Kidney tubule cell (primary cell): ENCODE measurements at places on chromosomes 3 and 15.

DNA sequence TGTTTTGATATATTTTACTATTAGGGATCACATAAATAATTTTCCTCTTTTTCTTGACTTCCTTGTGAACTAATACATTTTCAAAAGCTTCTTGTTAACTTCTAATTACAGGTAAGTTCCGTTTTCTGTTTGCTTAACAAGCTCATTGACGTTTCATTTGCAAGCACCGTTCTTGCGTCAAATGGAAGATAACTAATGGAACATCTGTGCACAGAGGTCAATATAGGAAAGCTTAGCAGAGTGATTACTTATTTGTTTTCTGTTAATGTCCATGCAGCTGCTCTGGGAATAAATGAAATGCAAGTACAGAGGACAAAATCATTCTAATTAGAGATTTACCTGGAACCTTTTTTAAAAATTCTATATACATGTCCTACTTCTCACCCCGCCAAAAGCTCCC lies 115.5 kb upstream of the C2CD4B start:
- DNase-seq = no peak

- DNase-seq = no peak
Measured at GRCh38 chr15:70609889-70610288, 153.5 kb downstream of the UACA start.

DNA sequence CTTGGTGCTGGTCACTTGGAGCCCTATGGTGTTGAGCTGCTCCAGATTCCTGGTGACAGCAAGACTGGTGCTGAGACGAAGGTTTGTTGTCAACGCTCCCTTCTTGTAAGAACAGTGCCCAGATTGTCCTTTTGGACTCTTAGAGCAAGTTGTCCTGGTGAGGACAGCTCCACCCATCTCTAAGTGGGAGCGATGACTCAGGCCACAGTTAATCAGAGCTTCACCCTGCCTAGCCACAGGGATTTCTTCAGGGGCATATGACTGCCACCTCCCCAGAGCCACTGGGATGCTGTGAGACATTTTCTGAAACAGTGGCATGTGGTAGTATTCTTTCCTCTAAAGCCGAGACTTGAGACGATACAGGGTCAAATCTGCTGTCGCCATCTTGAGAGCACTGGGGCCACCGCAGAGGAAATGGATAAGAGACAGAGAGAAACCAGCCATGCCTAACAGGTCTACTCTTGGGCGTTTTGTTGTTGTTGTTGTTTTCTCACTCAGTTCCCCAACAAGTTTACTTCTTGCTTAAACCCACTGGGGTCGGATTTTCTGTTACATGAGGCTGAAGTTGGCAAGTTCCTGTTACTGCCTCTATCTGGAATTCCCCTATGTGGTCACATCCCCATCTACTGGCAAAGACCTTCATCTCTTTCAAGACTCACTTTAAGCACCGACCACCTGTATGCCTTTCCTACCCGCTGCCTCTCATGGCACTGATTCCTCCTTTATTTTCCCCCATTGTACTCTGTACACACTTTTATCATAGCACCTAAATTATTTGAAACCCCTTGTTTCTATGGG lies 16.0 kb upstream of the PCOLCE2 start:
- peak; percentile 69 for DNase-seq

GRCh38 chr3:39208463-39209055 lies 16.2 kb upstream of the XIRP1 start:
- DNase-seq = peak; percentile 55

GRCh38 chr15:98964466-98965133 lies 43.0 kb downstream of the PGPEP1L start:
- no peak for DNase-seq

- DNase-seq = peak; percentile 6
Measured at GRCh38 chr3:16937326-16937845, 52.6 kb downstream of the PLCL2 start.

- no peak for DNase-seq
Measured at GRCh38 chr3:41997702-41998550, 36.0 kb upstream of the ULK4 start.

DNA sequence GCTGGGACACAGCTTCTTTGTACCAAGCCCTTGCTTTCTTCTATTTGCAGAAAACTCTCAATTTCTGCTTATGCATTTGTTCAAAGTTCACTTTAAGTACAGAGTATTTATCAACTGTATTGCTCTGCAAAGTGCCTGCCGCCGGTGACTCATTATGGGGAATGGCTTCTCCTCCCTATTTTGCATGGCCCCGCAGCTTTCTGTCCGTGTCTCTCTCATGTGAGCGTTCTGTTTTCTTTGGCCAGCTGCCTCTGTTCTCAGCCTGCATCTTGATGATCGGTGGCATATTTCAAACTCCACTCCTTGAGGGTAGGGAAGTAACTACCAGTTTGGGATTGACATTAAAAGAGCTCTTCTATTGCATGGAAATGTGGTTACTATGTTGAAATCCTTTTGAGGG lies 28.6 kb upstream of the ST8SIA2 start:
- DNase-seq = peak; percentile 31

GRCh38 chr3:89332793-89333192 lies 225.4 kb downstream of the EPHA3 start:
- no peak for DNase-seq

DNA sequence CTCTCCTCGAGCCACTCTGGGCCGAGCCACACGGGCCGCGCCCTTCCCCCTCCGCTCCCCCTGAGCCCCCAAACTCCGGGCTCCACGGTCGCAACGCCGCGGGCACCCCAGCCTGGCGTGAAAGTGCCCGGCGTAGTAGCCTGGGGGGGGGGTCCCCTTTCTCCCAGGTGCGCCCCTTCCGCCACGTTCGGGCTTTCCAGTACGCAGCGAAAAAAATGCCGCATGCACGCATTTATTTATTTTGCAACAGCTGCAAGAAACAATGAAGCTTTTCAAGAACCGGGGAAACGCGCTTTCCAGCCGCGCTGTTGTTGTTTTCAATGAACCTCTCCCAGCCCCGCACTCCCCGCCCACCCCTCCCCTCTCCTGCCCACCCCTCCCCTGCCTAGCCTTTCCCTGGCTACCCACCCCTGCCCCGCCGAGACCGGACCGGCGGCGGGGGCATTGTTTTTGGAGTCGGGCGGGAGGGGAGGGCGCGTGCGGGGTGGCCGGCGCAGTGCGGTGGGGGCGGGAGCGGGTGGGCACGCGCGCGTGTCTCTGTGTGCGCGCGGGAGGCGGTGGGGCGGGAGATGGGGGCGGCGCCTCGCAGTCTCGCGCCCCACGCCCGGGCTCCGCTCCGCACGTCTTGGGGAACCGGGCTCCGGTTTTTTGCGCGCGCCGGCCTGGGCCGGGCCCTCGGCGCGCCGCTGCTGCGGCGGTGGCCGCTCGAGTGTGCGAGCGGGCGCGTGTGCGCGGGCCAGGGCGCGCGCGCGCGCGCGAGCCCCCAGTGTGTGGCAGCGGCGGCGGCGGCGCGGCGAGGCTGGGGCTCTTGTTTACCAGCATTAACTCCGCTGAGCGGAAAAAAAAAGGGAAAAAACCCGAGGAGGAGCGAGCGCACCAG lies at the start of gene IGF1R:
TSS of gene IGF1R (plus strand) at position 766 of the 880 bp plus-strand sequence. CDS start 1,043 bp downstream, outside the sequence.
- DNase-seq = peak; percentile 94

DNA sequence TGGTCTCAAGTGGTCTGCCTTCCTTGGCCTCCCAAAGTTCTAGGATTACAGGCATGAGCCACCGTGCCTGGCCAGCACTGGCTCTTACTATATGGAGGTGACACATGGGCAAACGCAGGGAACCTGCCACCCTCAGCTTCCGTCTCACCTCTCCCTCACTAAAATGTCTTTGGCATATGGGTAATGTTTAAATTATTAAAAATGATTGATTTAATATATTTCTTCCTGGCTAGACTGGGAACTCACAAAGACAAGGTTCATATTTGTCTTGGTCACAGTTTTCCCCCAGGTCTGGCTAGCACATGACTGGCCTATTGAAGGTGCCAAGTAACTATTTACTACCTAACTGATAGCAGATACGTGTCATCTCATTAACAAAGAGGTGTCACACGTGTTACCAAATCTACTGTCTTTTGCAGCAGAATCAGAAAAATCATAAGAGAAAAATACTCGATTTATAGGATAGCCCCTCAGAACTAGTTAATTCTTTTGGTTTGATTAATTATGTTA lies 48.2 kb downstream of the SYNM start:
- no peak for DNase-seq

DNA sequence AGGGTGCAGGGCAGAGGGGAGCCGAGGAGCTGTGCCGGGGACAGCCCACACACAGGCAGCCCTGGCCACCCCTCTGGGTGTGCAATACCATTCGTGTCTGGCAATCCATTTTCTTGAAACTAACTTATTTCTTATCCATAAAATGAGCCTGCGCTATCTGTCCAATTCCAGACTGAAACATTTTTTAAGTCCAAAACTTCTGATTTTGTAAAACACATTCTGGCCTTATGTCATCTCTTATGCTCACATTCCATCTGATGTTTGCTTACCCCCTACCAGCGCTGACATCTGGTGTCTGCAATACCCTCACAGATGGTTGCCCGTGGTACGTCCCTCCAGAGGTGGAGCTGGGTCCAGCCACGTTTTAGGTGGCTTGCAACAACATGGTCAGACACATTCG lies 31.8 kb downstream of the PCSK6 start:
- no peak for DNase-seq

- no peak for DNase-seq
Measured at GRCh38 chr3:8357859-8358258, 143.8 kb upstream of the LMCD1 start.

DNA sequence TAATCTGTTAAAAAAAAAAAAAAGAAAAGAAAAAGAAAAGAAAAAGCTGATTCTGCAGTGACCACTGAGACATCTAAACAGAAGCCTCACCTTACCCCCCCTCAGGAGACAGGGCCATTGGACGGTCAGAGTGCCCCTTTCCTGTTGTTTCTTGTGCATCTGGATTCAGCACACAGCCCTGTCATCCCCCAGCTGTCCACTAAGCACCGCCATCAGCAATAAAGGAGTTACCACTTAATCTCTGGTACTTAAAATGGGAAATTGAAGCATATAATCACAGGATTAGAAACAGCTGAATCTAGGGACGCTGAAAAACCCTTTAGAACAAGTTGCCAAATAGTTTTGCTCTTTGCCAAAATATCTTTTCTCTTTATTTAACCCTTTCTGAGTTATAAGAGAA lies 62.5 kb downstream of the TRIM69 start:
- no peak for DNase-seq

DNA sequence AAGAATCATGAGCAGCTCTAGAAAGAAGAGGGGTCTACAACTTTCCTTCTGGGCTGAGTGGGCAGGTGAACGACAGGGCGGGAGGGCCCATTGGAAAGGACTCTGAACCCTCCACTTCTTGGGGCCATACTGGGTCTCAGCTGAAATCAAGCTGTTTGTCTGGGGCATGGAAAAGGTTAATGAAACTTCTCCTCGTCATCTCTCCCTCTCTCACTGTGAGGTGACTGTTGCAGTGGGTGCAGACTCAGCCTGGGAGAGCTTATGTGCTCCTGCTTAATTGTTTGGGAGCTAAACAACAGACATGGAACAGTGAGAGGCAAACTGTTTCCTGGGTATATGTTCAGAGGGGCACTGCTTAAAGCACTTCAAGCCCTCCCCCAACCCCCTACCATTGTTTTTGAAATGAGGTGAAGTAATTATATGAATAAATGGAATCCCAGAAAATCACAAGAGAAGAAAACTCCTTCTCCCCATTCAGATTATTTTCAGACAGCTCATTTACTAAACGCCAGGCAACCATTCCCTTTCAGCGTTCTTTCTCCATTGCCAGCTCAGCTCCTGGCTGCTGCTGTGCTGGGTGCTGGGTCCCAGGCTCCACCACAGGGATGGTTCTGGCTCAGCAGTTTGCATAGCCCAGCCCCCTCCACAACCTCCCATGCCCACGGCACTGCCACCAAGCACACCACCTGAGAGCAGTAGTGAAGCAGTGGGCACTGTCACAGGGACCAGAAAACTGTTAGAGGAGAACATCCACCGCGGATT lies 444.9 kb upstream of the TBL1XR1 start:
- DNase-seq = peak; percentile 36

DNA sequence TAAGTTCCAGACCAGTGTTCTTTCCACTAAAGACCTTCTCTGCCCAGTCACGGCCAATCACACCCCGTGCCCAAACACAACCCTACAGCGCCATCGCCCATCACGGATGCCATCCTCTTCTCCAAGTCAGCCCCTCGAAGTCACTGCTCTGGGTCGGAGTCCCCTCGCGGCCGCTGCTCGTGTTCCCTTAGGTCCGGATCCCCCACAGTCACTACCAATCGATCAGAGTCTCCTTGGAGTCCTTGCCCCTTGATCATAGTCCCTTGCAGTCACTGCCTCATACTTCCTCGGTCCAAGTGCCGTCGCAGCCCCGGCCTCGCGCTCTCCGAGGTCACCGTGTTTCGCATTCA lies 461 bp downstream of the PCYT1A start:
- DNase-seq = no peak

- DNase-seq = peak; percentile 82
Measured at GRCh38 chr15:71790081-71790480, 20.3 kb upstream of the NR2E3 start.

- peak; percentile 88 for DNase-seq
Measured at GRCh38 chr15:57607570-57608000, 15.9 kb downstream of the MYZAP start.

- peak; percentile 60 for DNase-seq
Measured at GRCh38 chr15:89171136-89172072, 50.0 kb downstream of the RLBP1 start.

- DNase-seq = no peak
Measured at GRCh38 chr3:42183991-42184632, 81.9 kb downstream of the CCK start.

- DNase-seq = no peak
Measured at GRCh38 chr3:82201316-82201715, 439.9 kb upstream of the GBE1 start.

GRCh38 chr3:43317461-43318316 lies 31.3 kb downstream of the SNRK start:
- DNase-seq = no peak

DNA sequence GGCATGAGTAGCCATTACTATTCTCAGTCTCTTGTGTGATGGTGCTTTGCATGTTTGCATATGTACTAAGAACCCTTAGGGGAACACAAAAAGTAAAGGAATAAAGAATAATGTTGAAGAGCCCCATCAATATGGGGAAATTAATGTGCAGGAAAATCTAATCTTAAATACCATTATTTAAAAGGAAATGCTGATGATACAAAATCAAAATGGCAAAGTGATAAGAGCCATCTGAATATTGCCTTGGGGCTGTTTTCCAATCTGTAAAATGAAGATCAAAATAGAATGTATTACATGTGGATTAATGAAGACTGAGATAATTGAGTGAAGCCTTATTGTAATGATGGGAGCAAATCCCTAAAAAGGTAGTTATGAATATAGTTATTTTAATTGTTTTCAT lies 771.4 kb downstream of the GRM7 start:
- DNase-seq = no peak

GRCh38 chr15:52233405-52233804 lies 42.2 kb upstream of the GNB5 start:
- peak; percentile 68 for DNase-seq

DNA sequence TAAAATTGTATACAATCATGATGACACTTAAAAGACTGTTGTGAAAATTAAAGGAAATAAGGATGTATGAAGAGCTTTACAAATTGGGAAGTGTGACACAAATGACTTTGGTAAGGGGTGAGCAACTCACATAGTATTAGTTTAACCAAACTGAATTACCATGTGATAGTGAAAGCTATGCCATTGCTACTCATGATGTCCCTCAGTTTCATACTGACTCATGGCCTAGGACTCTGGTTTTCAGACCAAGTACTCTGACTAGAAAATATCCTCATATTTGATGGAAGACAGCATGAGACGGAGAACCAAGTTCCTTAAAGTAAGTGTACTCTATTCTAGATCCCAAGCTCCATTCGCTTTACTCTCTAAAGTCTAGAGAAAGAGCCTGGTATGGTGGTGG lies 203.2 kb upstream of the ICE2 start:
- DNase-seq = peak; percentile 83
